CD4-positive, alpha-beta T cell (primary cell): ENCODE measurements at places on chromosomes 7 and 10. TPM values are rescaled to one million over a fixed set of nuclear protein-coding genes. Genes with fewer than 3 reads are reported as not detected.

DNA sequence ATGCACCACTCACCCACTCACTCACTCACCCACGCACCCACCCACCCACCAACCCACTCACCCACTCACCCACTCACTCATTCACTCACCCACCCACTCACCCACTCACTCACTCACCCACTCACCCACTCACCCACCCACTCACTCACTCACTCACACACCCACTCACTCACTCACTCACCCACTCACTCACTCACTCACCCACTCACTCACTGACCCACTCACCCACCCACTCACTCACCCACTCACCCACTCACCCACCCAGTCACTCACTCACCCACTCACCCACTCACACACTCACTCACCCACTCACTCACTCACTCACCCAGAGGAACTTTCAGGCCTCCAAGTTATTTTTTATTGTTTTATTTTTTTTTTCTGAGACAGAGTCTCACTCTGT, 93.1 kb upstream of the MKI67 start:
- DNase-seq = no peak

GRCh38 chr7:112959276-112959675, 127.4 kb downstream of the GPR85 start:
- DNase-seq = no peak

DNA sequence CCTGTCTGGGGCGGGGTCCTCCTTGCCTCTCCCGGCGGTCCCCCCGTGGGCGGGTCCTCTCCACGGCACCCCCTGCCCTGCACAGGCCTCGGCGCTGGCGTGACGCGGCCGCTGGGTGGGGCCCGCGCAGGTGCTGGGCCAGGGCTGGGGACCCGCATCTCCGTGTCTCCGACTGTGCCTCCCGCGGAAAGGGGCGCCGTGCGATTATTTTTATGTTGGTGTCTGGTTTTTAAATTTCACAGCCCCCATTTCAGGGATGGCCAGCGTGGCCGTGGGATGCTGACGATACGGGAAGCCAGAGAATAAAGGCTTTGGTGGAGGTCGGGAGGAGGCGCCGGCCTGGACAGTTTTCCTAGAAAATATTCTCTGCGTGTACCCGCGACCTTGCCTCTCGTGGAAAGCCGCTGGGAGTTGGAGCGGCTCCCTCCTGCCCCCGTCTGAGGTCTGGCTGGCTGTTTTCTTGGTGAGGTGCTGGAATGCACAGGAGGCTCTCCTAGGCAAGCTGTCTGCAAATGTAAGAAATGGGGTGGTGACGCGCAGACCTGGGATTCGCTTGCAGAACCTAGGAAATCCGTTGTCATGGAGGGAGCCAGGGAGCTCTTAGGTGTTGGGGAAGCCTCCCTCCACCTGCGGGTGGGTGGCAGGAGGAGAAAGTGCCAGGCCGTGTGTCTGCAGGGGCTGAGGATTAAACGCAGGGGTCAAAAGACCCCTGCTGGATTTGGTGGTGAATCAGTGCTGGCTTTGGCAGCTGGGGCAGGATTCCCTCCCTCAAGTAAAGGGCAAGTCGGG, 28.7 kb upstream of the JAKMIP3 start:
- DNase-seq = no peak

- no peak for DNase-seq
Observed at GRCh38 chr7:52009181-52009580, 692.6 kb upstream of the COBL start.

DNA sequence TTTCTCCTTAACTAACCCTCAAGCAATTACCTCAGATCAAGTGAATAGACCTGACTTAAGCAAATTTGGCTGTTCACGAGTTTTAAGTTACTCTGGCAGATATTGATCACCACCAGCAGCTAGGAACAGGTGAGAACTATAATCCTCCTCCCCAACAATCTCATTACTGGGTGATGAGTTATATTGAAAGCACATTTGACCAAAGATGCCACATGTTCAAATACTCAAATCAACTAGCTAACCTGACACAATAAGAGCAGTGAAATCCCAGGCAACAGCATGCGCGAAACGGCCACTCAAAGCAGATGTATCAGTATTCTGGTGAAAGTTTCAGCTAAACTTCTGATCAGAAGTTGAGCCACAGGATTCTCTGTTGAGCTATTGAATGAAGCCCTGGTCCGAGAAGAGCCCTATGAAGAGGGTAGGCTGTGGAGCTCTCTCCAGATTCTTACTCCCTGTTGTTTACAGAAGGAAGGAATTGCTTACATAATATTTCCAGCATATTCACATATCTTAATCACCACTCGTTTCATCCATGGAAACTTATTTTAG, 52.6 kb downstream of the CAV1 start:
- no peak for DNase-seq

DNA sequence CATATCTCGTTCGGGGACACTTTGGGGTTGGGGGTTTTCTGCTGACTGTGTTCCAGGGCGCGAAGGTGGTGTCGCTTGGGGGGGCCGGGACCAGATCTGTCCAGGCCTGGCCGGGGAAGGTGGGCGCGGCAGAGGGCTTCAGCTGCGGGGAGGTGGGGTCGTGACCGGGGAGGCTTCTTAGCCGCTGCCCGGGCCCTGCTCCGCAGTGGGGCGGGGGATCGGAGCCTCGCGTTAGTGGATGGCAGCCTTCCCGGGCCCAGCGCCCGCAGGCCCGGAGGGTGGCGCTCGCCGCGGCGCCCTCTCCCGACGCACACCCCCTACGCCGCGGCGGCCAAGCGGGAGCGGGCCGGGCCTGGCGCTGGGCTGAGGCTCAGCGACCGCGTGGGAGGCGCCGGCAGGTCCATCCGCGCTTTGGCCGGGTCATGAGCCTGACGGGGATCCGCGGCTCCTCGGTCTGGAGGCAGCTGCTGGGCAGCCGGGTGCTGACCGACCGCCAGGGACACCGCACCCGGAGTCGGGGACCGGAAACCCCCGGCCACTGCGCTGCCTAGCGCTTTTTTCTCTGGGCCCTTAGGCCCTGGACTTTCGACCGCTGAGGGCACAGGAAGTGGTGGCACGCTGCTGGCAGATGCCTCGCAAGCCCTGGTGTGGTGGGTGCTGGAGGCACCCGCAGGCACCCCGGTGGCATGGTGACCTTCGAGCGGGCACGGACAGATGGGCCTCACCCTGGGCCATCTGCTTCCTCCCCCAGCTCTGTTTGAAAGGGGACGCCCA, 1.2 kb downstream of the AGAP3 start:
- peak; percentile 50 for DNase-seq

GRCh38 chr10:101451261-101451660, 97.3 kb downstream of the BTRC start:
- DNase-seq = no peak

DNA sequence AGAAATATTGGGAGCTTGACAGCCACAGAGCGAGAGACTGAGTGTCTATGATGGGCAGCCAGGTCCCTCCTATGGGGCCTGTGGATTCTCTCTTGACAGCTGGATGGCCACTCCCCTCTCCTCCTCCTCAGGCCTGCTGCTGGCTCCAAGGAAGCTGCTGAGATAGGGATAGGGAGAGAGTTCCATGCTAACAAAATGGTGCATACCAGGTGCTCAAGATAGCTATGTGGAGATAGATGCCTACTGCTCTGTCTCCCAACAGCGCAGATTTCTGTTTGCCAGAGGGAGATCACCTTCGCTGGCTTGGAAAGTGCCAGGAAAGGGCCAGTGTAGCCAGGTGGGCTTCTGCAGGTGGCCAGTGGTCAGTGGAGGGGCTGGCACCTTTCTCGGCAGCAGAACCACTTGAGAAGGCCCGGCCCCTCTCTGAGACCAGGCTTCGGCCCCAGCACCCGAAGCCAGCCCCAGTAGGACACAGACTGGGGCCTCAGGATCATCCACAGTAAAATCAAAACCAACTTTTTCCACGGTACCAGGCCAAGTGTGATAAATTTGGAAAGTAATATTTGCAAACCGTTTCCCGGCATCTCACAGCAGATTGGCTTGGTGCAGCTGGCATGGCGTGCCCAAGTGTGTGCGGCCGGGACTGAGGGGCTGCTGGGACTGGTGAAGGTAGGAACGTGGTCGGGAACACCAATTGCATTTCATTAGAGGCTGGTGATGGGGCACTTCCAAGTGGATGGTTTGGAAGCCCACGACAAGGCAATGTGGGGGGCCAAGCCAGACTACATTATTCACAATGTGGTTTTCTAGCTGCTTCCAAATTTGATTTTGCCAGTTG, 139.6 kb downstream of the PTPN20 start:
- DNase-seq = no peak

GRCh38 chr10:118930614-118931013, 98.9 kb upstream of the NANOS1 start:
- DNase-seq = no peak

GRCh38 chr7:150927956-150928344, 50.2 kb downstream of the KCNH2 start:
- DNase-seq = no peak

DNA sequence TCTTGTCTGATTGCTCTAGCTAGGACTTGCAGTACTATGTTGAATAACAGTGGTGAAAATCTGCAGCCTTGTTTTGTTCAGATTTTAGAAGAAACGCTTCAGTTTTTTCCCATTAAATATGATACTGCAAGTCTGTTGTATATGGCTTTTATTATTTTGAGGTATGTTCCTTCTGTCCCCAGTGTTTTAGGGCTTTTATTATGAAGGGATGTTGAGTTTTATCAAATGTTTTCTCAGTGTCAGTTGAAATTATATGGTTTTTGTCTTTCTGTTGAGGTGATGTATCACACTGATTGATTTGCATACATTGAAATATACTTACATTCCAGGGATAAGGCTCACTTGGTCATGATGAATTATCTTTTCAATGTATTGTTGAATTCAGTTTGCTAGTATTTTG, 60.5 kb upstream of the HELLS start:
- no peak for DNase-seq

GRCh38 chr7:8639668-8640067, 206.3 kb downstream of the NXPH1 start:
- no peak for DNase-seq

- DNase-seq = no peak
Observed at GRCh38 chr10:50397312-50398140, 146.2 kb upstream of the ASAH2 start.

- no peak for DNase-seq
Observed at GRCh38 chr7:99563650-99564049, 5.2 kb downstream of the ZNF655 start.

DNA sequence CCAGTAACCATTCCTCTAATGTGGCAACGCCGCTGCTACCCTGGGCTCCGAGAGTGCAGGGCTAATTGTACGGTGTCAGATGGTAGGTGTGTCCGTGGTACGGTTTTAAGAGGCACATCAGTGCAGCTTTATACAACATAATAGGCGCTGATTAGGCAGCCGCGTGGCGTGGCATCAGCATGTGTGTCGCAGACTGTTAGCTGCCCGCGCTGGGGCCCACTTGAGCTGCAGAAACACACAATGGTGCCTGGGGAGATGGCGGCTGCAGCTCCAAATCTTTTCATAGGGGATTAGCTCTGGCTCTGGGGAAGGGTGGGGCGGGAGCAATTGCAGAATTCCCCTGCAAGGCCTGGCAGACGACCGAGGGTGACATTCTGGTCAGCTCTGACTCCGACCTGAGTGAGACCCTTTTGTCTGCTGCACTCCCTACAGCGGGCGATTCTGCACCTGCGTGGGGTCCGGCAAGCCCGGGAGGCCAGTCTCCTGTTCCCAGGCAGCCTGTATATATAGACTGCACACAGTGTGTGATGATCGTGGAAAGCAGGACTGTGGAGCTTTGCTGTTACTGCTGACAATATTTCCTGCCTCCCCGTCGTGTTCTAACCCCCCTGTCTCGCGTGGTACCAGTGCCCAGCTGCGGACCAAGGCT, 722.7 kb upstream of the CELF2 start:
- no peak for DNase-seq

GRCh38 chr7:101125989-101126650, 784 bp upstream of the SERPINE1 start:
- peak; percentile 12 for DNase-seq

GRCh38 chr7:71925663-71926062, 486.5 kb downstream of the CALN1 start:
- DNase-seq = no peak

- no peak for DNase-seq
Observed at GRCh38 chr10:33152146-33152545, 182.3 kb downstream of the NRP1 start.

DNA sequence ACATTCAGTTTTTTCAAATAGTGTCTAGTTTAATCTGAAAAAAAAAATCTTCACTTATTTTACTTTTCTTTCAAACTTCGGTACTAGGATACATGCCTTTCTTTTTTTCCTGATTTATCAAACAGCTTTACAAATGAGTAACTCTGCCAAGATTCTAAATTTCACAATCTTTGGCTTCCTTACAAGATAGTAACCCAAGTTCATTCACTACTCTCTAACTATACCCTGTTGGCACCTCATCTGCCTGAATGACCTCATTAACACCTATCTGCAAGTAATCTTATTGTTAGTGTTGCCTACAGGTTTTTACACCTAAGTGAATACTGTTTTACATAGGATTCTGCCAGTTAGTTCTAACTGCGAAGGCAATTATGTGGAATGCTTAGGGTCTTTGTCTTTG, 159.8 kb downstream of the FOXP2 start:
- DNase-seq = no peak

DNA sequence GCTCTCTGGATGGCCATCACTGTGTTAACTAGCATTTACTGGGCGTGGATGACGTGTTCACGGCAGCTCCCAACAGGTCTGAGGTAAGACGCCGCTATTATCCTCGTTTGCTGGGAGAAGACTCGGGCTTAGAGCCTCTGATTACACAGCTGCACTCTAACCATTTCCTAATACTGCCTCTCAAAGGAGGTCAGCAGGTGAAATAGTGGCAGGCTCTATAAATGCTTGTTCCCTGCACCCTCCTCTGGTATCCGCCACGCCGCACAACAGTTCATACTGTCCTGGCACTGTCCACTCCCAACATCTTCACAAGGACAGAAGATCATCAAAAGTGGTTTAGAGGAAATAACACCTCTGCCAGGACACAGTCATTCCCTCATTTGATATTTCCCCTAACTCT, 28.3 kb downstream of the HIPK2 start:
- DNase-seq = no peak

- DNase-seq = no peak
Observed at GRCh38 chr10:69333205-69333604, 54.9 kb downstream of the HK1 start.

DNA sequence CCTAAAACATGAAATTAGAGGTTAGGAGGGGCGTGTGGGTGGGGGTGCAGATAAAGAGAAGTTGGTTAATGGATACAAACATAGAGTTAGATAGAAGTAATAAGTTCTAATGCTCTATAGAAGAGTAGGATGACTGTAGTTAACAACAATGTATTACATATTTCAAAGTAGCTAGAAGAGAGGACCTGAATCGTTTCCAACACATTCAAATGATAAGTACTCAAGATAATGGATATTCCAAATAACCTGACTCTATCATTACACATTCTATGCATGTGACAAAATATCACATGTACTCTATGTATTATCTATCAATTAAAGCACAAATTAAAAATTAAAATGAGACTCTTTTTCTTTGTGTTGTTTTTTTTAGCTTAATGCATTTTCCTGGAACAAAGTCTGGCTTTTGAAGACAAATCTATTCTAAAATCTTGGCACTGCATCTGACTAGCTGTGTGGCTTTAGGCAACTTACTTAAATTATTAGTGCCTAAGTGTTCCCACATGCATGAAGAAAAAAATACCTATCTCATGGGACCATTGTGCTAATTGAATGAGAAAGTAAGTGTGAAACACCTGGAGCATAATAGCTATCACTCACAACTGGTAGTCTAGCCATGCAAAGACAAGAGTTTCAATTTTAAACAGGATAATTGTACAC, 75.7 kb downstream of the SEMA3C start:
- DNase-seq = no peak

FOXK1 gene
- 68.1 TPM for total RNA-seq

PGAM2 gene
- 1.8 TPM for total RNA-seq

NOLC1 gene
- total RNA-seq = 34.2 TPM

SORCS1 gene
- not detected for total RNA-seq

FGL2 gene
- 1.6 TPM for total RNA-seq

PLXNA4 gene
- 0.75 TPM for total RNA-seq
